ENCODE measurements at places on chromosomes 7 and 10. TPM values are rescaled to one million over a fixed set of nuclear protein-coding genes. Genes with fewer than 3 reads are reported as not detected.

DNA sequence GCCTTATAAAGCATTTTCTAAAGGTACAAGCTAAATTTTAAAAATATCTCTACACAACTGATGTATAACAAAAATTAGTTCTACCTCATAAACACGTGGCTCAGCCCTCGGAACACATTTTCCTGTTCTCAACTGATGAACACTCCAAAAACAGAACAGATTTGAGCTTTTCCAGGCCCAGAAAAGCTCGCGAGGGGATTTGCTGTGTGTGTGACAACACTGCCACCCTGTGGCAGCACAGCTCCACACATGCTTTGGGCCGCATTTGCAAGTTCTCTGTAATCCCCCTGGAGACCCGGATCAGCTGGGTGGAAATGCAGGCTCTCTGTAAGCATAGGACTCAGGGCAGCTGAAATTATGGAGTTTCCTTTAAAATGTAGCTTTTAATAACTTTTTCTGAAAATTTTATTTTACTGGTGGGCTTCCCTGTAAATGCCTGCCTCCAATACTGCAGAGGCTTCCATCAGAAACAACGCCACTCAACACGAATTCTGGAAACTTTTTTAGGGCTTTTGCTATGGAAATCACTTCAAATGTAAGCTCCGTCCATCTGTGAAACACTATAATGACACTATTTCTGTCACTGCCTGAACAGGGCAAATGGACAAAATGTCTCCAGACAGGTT, 155.5 kb downstream of the COBL start:
- peaks cover 6% of the 10 kb centered on the region for H3K27me3 ChIP-seq
- peak; percentile 70 for DNase-seq
- no peaks in the 10 kb centered on the region for H3K36me3 ChIP-seq
- peaks cover 9% of the 10 kb centered on the region for H3K4me1 ChIP-seq

Gene CD36
- total RNA-seq = not detected

DNA sequence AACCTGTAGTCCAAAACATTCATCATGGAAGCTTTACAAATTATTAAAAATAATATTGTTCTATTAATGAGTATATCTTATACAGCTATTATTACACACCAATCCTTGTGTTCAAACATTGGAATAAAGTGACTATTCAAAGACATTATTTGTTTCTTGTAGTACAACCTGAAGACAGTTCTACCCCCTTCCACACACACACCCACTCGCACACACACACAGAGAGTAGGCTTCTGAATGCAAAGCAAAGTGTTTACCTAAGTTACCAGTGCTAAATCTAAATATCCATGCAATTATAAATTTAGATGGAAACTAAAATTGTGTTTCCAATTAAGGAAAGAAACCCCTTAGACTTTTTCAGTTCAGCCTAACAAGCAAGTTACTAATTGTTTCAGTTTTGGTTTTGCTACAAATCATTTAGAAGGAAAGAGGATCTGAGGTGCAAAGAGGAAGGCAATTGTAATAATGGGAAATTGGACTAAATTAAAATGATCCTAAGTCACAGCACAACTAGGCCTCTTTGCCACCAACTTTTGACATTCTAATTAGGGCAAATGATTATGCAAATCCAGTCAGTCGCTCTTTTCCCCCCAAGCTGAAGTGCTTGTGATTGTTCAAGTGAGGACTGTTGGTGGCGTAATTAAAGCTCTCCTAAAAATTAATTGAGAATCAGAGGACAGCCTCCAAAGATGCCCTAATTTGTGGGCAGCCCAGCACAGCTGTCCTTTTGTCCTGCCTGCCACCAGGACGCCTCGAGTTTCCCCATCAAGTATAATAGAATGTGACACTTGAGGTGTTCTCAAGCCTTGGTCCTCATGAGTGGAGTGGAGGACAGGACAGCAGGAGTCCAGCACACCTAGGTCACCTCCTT, 19.9 kb upstream of the ATOH7 start:
- peaks cover 3% of the 10 kb centered on the region for H3K27me3 ChIP-seq
- no peak for DNase-seq
- H3K4me1 ChIP-seq = peaks cover 7% of the 10 kb centered on the region
- no peaks in the 10 kb centered on the region for H3K36me3 ChIP-seq
- H3K27ac ChIP-seq = no peak overlapping the region
- no peak overlapping the region for H3K4me3 ChIP-seq

DNA sequence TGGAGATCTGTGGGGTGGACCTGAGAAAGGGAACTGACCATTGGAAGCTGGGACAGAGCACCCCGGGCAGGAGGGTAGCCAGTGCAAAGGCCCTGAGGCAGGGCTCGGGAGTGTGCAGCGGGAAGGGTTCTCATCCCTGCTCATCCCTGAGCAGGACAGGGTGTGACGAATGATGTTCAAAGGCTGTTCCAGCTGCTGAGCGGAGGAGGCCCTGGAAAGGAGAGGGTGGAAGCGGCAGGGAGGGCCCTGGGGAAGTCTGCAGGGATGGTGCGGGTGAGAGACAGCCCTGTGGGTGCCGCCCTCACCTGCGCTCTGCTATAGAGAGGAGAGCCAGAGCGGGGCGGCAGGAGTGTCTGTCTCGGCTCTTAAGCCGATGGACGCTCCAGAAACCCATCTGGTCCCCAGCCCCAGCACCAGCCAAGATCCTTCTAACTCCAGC, 43.7 kb downstream of the PRKAG2 start:
- H3K27ac ChIP-seq = no peak overlapping the region
- H3K4me3 ChIP-seq = no peak overlapping the region
- no peak for DNase-seq

Gene SYNPO2L
- total RNA-seq = not detected

Gene RSPH10B2
- total RNA-seq = 0.48 TPM

Gene STAM
- 23.8 TPM for total RNA-seq

GRCh38 chr10:1526436-1527055, 210.8 kb downstream of the ADARB2 start:
- no peaks in the 10 kb centered on the region for H3K4me1 ChIP-seq
- no peaks in the 10 kb centered on the region for H3K36me3 ChIP-seq
- no peak overlapping the region for H3K27ac ChIP-seq

- H3K27ac ChIP-seq = no peak overlapping the region
- no peaks in the 10 kb centered on the region for H3K36me3 ChIP-seq
- no peaks in the 10 kb centered on the region for H3K27me3 ChIP-seq
- DNase-seq = no peak
- H3K4me1 ChIP-seq = peaks cover 3% of the 10 kb centered on the region
Measured at GRCh38 chr7:1733206-1733907, 63.3 kb downstream of the ELFN1 start.

DNA sequence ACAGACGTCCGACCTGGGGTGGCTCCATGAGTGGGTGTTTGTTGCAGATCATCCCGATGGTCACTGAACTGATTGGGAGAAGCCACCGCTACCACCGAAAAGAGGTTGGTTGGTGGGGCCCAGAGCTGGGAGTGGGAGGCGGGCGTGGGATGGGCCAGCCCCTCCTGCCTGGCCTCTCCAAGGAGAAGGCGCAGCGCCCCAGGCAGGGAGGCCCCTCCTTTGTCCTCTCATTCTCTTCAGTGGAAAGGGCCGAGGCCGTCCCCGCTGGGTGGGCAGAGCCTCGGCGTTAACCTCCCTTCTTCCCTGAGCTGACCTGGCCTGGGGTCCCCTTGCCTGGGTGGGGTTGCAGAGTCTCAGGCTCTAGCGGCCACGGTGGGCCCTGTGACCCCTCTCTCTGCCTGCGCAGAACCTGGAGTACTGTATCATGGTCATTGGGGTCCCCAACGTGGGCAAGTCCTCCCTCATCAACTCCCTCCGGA, 5.2 kb downstream of the MTG1 start:
- DNase-seq = no peak
- no peaks in the 10 kb centered on the region for H3K27me3 ChIP-seq
- peaks cover 51% of the 10 kb centered on the region for H3K36me3 ChIP-seq
- no peak overlapping the region for H3K4me3 ChIP-seq
- H3K27ac ChIP-seq = no peak overlapping the region

- no peak overlapping the region for H3K4me3 ChIP-seq
- H3K36me3 ChIP-seq = no peaks in the 10 kb centered on the region
- H3K27me3 ChIP-seq = no peaks in the 10 kb centered on the region
- no peak overlapping the region for H3K27ac ChIP-seq
Measured at GRCh38 chr7:2012044-2012900, 220.5 kb downstream of the MAD1L1 start.

GRCh38 chr10:126528315-126528835, 140.1 kb upstream of the ADAM12 start:
- H3K4me3 ChIP-seq = no peak overlapping the region
- no peaks in the 10 kb centered on the region for H3K4me1 ChIP-seq
- no peak for DNase-seq
- H3K27me3 ChIP-seq = no peaks in the 10 kb centered on the region
- no peaks in the 10 kb centered on the region for H3K36me3 ChIP-seq
- H3K27ac ChIP-seq = no peak overlapping the region

- no peaks in the 10 kb centered on the region for H3K27me3 ChIP-seq
- DNase-seq = no peak
- peaks cover 5% of the 10 kb centered on the region for H3K4me1 ChIP-seq
- no peak overlapping the region for H3K4me3 ChIP-seq
Measured at GRCh38 chr10:47029181-47030009, 118.2 kb downstream of the PTPN20 start.

Gene PAPOLB
- total RNA-seq = not detected

DNA sequence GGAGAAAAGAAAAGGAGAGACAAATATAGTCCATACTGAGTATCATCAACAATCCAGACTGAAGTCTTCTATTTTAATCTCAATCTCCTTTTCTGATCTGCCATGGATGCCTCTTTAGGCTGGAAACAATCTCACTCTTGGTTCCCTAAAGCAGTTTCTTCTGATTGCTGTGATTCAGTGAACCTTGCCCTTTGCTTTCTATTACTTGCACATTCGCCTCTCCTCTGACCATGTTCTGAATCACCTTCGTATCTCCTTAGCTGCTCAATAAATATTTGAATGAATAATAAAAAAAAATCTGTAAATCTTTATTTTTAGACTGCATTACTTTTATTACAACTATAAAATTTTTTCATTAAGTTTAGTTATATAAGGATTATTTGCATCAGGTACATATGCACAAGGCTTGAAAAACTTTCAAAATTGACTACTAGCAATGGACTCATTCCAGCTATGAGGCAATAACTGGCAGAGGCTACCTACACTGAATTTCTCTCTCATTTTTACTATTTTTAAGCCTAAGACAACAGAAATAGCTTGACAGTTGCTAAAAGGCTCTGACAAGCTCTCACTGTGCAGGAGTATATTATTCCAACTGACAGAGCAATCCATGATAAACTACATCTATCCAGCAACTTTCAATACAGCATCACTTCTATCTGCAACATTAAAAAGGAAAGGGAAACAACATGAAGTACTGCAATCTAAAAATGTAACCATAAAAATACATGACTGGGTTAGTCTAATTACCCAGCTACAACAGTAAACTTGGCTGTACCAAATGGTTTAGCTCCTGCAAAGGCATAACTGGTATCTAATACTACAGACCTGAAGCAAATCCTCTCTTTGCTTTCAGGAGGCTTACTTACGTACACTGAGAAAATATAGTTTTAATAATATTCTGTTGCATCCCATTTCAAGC, 25.6 kb downstream of the TM9SF3 start:
- no peak overlapping the region for H3K4me3 ChIP-seq
- H3K4me1 ChIP-seq = peaks cover 8% of the 10 kb centered on the region
- no peak overlapping the region for H3K27ac ChIP-seq
- H3K27me3 ChIP-seq = no peaks in the 10 kb centered on the region

GRCh38 chr10:9193120-9193519, 1138.6 kb downstream of the GATA3 start:
- no peak for DNase-seq
- no peaks in the 10 kb centered on the region for H3K36me3 ChIP-seq
- no peak overlapping the region for H3K27ac ChIP-seq
- peaks cover 10% of the 10 kb centered on the region for H3K4me1 ChIP-seq
- peaks cover 2% of the 10 kb centered on the region for H3K27me3 ChIP-seq

- no peaks in the 10 kb centered on the region for H3K36me3 ChIP-seq
- no peak overlapping the region for H3K27ac ChIP-seq
- no peaks in the 10 kb centered on the region for H3K27me3 ChIP-seq
- no peaks in the 10 kb centered on the region for H3K4me1 ChIP-seq
Measured at GRCh38 chr7:138595454-138595853, 105.7 kb downstream of the SVOPL start.

GRCh38 chr10:17115683-17116082, 13.9 kb downstream of the CUBN start:
- no peak for DNase-seq
- H3K27ac ChIP-seq = no peak overlapping the region
- H3K36me3 ChIP-seq = no peaks in the 10 kb centered on the region
- H3K27me3 ChIP-seq = no peaks in the 10 kb centered on the region
- H3K4me1 ChIP-seq = peaks cover 4% of the 10 kb centered on the region

Gene NKX1-2
- total RNA-seq = not detected

DNA sequence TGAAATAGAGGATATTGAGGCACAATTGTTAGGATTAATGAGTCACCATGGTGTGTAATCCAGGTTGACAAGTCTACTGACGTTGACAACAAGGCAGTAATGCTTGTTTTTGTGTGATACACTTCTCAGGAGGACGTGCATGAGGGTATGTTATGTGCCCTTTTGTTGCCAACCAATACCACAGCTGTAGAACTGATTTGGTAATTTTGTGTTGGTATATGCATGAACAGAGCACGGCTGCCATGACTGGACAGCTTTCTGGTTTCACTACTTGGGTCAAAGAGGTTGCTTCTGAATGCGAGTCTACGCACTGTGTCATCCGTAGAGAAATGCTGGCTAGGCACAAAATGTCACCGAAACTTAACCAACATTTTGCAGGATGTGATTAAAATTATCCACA, 32.9 kb downstream of the PHTF2 start:
- peak; percentile 66 for DNase-seq
- H3K4me1 ChIP-seq = peaks cover 55% of the 10 kb centered on the region
- no peak overlapping the region for H3K4me3 ChIP-seq
- H3K27me3 ChIP-seq = no peaks in the 10 kb centered on the region
- H3K27ac ChIP-seq = peak overlapping the region; percentile 71
- peaks cover 7% of the 10 kb centered on the region for H3K36me3 ChIP-seq

DNA sequence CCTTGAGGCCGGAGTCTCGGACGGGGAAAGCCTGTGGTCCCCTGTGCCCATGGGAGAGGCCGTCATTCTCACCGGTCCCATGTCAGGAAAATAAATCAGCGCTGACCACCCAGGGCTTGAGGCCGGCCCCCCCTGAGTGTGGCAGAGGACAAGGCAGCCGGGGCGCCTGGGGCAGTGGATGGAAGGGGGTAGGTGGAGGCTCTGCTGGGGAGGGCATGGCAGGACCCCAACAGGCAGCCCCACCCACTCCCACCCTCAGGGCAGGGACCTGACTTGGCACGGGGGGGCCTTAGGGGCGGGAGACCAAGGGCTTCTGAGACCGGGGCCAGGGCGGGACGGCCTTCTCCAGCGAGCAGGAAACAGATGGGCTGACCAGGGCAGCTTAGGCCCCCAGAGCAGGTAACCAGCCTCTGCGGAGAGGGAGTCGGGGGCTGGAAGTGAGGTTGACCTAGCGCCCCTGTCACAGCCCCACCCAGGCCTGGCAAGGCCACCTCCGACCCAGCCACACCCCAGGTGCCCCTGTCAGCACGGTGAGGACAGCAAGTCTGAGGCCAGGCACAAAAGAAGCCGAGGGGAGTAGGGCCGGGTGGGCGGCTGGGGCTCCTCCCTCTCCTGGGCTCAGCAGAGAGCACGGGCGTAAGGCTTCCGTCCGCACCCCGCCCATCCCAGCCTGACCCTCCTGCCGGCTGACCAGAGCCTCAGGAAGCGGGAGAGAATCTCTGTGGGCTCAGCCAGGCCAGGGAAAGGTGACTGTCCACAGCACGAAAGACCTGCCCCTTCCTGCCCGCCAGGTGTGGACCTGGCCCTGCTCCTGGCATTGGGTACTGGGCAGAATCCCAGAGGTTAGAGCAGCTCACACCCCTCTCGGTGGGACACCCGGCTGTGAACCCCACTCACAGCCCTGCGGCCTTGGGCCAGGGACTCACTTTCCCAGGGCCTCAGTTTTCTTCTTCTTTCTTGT, 87.4 kb downstream of the FOXL3 start:
- peaks cover 20% of the 10 kb centered on the region for H3K4me1 ChIP-seq
- H3K27ac ChIP-seq = no peak overlapping the region
- no peak overlapping the region for H3K4me3 ChIP-seq
- peaks cover 4% of the 10 kb centered on the region for H3K36me3 ChIP-seq

Data from activated CD4-positive, alpha-beta T cell treated with anti-CD3 and anti-CD28 coated beads for 36 hours (primary cell).